NCI-H1092 (cell line): ENCODE measurements at places on chromosomes 11 and 22.
A peak's percentile ranks its signal among the peaks of the same experiment; 100 is the strongest.

DNA sequence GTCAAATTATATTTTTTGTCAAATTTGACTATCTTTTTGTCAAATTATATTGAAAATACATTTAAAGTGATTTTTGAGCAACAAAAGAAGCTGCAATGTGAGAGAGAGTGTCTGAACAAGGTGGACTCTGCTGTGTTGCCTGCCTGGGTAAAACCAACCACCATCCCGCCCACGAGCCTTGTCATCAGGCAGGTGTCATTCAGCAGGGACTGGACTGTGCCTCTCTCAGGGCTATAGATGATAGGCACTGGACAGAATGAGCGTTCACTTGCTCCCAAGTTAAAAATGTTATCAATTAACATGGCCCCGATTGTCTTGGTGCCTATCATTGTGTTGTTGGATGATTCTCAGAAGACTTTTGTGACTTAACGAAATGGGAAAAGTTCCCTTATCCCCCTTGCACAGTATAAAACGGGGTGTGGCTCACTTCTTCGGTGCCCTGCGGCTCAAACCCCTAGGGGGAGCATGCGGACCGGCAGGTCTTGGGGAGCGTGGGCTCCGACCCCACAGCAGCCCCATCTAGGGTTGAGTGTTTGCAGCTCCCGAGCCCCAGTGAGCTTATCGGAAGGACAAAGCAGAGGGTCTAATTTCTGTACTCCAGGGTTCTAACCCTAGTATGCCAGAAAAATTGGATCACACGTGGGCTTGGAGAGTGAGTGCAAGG, 1.7 kb downstream of the APOL5 start:
- DNase-seq: no peak

- peak; percentile 45 for DNase-seq
Measured at GRCh38 chr11:61627850-61628661, 47.2 kb upstream of the SYT7 start.

DNA sequence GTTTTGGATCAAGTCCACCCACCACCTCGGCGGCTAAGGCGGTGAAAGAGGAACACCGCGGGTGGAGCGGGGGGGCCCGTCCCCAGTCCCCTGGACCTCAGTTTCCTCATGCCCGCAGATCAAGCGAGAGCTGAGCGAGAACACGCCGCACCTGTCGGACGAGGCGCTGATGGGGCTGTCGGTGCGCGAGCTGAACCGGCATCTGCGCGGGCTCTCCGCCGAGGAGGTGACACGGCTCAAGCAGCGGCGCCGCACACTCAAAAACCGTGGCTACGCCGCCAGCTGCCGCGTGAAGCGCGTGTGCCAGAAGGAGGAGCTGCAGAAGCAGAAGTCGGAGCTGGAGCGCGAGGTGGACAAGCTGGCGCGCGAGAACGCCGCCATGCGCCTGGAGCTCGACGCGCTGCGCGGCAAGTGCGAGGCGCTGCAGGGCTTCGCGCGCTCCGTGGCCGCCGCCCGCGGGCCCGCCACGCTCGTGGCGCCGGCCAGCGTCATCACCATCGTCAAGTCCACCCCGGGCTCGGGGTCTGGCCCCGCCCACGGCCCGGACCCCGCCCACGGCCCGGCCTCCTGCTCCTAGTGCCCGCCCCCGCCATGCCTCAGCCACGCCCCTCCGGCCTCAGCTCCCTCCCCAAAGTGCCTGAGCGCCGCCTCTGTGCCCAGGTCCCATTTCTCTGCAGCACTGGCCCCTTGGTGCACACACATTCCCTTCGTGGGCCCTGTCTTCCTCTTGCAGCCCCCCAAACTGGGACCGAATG, 12.7 kb downstream of the MAFF start:
- no peak for DNase-seq

GRCh38 chr11:100735949-100736675, 49.0 kb downstream of the ARHGAP42 start:
- DNase-seq: no peak

- DNase-seq: no peak
Measured at GRCh38 chr11:47560426-47560825, 5.0 kb upstream of the PTPMT1 start.

DNA sequence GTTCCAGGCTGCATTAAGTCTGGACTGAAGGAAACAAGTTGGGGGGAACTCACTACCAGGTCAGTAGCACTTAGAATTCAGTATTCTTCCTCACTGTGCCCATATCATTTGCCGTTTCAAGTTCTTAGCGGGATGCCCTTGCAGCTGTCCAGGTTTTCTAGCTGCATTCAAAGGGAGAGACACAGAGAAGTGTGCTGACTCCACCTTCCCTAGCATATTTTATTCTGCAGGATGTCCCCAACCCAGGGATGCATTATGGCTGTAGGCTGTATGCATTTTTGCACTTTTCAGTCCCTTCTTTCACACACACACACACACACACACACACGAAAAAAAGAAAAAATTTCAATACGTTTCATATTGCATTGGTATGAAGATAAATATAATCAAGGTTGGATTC, 35.8 kb upstream of the MAPK1 start:
- no peak for DNase-seq

- no peak for DNase-seq
Measured at GRCh38 chr22:50665738-50666137, 6.9 kb upstream of the SHANK3 start.

GRCh38 chr11:125586623-125587022, 6.0 kb upstream of the STT3A start:
- no peak for DNase-seq

DNA sequence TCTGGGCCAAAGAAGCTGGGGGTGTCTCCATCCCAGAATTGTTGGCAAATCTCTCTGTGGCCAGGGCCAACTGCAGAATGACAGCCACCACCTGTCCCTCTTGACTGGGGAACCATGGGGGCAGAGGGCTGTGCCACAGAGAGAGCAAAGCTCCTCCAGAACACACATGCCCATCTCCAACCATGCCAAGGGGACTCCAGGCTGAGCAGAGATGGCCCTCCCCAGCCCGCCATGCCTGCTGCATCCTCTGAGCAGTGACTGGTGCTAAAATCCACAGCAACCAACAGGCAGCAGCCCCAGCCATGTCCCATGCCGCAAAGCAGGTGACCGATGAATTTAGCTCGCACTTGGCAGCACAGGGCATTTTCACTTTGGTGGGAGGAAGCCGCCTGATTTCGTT, 45.0 kb downstream of the LARGE1 start:
- no peak for DNase-seq

- DNase-seq: no peak
Measured at GRCh38 chr11:74085542-74085892, 76.6 kb upstream of the UCP3 start.

GRCh38 chr11:11779975-11780374, 61.8 kb upstream of the USP47 start:
- no peak for DNase-seq

DNA sequence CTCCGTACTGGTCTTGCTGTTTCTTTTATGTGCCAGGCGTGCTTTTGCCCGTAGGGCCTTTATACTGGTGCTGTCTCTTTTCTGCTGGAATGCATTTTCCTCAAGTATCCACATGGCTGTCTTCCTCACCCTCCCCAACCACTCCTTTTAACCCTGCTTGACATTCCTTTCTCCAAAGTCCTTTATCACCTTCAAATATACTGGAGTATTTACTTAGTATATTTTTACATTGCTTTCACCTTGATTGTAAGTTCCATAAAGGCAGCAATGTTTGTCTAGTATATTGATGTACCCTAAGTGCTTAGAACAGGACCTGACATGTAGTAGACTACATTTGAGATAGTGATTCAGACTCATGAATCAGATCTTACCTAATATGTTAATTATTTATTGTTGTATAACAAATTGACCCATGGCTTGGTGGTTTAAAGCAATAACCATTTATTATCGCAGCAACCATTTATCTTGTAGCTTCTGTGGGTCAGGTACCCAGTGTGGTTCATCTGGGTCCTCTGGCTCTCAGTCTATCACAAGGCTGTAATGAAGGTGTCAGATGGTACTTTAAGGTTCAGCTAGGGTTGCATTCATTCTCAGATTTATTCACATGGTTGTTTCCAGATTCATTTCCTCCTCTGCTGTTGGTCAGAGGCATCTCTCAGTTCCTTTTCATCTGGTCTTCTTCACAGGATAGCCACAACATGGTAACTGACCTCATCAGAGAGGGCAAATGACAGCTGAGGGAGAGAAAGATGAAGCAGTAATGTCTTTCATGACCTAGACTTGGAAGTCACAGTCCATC, 34.2 kb downstream of the DDX10 start:
- no peak for DNase-seq

DNA sequence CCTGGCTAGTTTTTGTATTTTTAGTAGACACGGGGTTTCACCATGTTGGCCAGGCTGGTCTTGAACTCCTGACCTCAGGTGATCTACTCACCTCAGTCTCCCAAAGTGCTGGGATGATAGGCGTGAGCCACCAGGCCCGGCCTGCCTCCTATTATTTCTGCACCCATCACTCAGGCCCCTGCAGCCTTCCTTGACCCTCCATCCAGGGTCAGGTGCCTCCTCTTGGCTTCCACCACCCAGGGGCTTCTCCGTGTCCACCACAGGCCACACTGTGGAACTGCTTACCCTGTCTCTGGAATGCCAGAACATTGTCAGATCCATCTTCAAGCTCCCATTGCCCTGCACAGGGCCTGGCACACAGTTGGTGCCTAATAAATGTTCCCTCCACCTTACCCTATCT, 75.4 kb upstream of the RTL6 start:
- no peak for DNase-seq

DNA sequence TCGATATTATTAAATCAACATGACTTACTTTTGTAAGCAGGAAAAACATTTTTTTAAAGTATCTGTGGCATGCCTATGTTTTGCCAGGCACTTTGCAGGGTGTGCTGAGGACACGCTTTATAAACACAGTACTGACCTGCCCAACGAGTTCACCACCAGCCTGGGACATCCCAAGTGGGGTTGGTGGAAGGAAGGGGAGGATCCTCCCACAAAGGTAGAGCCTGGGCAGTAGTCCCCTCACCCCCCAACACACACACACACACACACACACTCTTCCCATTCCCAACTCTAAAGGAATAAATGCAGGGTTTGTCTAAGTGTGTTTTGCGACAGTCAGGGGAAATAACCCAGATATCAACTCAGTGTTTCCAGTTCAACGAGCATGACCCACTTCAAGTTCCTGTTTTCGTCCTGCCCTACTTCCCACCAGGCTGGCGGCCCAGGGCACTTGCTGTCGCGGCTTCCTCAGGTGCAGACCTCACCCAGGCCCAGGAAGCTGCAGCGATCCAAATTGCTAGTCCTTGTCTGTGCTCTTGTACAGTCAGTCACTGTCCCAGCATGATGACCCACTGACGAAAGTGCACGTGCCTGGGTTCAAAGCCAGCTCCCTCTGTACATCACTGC, 3.1 kb downstream of the CERK start:
- DNase-seq: no peak

GRCh38 chr11:66278363-66279091, 552 bp downstream of the CNIH2 start:
- no peak for DNase-seq

DNA sequence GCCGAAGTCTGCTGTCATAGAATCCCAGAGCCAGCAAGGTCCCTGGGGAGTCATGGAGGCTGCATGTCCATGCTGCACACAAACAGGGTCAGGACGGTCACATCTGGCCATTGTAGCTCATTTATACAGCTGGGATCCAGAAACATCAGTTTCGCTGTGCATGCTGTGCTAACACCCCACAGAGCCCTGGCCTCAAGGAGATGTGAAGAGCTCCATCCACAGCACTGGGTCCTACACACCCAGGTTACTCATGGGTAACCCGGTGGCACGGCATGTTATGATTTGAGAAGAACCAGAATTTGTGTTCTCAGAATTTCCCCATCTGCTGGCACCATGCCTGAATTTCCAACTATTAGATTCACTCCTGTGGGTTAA, 146.3 kb upstream of the ARHGAP20 start:
- no peak for DNase-seq

DNA sequence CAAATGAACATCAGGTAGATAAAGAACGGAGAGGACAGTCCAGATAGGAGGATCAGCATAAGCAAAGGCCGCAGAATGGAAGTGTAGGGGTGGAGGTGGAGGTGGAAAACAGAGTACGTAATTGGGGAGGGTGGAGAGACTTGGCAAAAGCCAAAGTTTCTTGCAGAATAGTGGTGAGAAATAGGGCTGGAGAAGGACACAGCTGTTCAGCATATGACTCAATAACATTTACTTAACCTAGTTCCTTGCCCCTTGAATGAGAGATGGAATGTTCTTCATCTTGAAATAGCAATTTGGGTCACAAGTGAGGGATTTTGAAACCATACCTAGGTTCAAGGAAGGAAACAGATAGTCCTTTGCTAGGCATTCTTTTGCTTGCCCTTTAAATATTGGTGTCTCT, 235.9 kb upstream of the ARHGAP20 start:
- no peak for DNase-seq

DNA sequence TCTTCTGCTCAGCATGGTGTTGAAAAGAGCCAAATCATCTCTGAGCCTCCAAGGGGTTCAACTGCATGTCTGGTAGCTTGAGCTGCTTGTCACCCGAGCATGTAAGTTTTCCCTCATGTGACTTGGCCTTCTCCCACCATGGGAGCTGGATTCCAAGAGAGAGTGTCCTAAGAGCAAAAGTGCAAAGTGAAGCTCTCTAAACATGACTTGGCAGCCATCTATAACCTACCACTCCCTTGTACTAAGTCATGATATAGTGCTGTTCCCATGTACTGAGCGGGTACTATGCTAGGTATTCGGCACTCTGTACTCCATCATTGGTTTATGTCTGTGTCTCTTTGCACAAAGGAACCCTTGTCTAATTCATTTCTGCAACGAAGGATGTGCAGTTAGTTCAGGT, 19.1 kb downstream of the SEZ6L start:
- no peak for DNase-seq

DNA sequence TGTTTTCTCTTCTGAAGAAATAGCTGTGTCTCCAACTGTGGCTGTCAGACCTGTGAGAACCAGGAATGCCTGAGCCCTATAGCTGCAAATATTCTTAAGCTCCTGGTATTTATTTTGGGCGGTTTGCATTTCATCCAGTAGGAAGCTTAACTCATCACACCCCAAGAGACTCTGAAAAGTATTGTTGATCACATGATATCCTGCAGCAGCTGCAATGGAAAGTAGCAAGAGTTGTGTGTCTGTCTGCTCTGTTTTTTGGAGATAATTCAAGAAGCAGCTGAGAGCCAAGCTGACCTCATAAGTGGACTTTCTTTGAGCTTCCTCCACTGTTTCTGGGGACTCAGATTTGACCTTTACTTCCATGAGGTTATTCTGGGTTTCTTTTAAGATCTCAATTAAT, 36.4 kb upstream of the MRPL17 start:
- DNase-seq: no peak

GRCh38 chr11:116107229-116107628, 603.0 kb upstream of the CADM1 start:
- no peak for DNase-seq

GRCh38 chr11:103700622-103701021, 335.8 kb upstream of the DDI1 start:
- no peak for DNase-seq

DNA sequence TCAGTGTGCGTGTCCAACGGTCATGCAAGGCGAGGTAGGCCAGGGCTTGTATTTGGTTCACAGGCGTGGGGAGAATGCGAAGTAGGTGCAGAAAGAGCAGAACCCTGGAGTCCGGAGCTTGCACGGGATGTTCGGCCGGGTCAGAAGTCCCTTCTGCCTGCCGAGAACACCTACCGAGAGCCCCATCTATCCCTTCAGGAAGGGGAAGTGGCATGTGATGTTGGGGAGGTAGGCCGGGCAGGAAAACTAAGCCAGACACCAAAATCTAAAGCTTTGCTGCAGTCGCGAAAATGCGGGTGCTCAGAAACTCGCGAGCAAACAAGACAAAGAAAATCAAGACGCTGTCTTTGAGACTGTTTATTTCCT, 435 bp upstream of the TAF6L start:
- DNase-seq: no peak
